CD4-positive, alpha-beta T cell treated with Interleukin-15 for 4 hours (primary cell): ENCODE measurements at places on chromosomes 7 and 10.

DNA sequence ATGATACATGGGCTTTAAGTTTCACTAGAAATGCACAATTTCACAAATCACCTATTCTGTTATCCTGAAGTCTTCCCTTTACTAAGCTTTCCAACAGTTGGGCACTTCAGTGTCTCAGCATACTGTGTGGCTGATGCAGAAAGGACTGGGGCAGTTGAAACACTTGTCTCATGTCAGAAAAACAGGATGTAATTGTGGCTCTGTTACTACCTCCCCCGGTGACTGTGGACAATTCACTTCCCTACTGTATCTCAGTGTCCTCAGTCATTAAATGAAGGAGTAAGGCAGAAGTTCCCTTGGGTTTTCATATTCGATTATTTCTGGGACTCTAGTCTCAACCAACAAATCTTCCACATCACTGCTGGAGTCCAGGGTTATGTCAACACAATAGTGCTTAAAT is 17.9 kb downstream of the ANKRD22 start:
- no peak for DNase-seq

GRCh38 chr7:95045236-95045923 is 138.0 kb downstream of the PPP1R9A start:
- DNase-seq, result no peak

DNA sequence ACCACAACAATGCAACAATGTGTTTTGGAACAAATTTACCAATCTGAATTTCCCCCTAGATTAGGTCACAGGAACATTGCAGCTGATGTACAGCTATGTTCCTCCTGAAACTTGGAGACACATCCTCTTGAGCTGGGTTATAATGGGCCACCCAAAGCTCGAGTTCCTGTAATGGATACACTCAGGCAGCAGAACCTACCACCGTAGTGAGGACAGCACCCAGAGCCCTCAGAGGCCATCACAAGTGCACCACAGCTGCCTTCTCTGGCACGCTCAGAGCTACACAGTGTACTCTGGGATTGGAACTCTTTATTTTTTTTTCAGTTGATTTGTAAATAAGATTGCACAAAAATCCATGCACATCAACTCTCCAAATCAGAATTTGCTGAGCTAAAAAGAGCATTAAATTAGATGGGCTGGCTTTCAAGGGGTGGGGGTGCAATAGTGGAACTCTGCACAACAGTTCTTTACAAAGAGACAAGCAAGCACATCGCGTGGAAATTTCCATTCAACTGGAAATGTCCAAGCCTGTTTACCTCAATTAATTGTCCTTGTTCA is 56.7 kb downstream of the EGFR start:
- no peak for DNase-seq

- DNase-seq, result no peak
Measured at GRCh38 chr7:7773334-7774309, 55.2 kb upstream of the RPA3 start.

- peak; percentile 48 for DNase-seq
Measured at GRCh38 chr7:157432957-157433576, 96.3 kb downstream of the DNAJB6 start.
